ENCODE measurements at places on chromosomes 5 and 9.

GRCh38 chr5:74541381-74541781, 99.1 kb downstream of the ENC1 start:
- DNase-seq: no peak

DNA sequence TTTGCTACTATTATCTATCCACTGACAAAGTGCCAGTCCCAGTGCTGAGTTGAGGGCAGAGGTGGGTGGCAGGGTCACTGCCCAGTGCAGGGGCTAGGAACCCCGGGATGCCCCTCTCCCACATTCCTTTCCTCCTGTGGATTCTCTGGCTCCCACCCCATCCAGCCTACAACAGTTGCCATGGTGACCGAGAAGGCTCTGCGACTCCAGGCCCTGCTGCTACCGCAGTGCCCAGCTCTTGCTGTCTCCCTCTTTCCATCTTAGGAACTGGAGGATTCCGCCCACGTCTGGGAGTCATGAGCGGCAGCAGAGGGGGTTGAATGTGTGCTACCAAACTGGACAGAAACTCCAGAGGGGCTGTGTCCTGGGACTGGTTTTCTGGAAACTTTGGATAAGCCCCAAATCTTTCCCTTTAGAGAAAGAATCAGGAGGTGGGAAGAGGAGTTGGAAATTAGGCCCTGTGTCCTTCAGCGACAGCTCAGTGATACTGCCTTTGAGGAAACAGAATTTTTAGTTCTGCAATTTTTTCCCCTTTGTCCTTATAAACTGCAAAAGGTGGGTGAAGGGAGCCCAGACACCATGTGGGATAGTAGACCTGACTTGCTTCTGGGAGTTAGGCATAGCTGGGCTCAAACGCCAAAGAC, 20.7 kb upstream of the C5orf47 start:
- no peak for DNase-seq

- DNase-seq: no peak
Measured at GRCh38 chr9:93267681-93268505, 84.0 kb downstream of the WNK2 start.

- no peak for DNase-seq
Measured at GRCh38 chr9:12680341-12680740, 12.8 kb upstream of the TYRP1 start.

- DNase-seq: no peak
Measured at GRCh38 chr9:89993678-89994630, 389.1 kb downstream of the GADD45G start.

DNA sequence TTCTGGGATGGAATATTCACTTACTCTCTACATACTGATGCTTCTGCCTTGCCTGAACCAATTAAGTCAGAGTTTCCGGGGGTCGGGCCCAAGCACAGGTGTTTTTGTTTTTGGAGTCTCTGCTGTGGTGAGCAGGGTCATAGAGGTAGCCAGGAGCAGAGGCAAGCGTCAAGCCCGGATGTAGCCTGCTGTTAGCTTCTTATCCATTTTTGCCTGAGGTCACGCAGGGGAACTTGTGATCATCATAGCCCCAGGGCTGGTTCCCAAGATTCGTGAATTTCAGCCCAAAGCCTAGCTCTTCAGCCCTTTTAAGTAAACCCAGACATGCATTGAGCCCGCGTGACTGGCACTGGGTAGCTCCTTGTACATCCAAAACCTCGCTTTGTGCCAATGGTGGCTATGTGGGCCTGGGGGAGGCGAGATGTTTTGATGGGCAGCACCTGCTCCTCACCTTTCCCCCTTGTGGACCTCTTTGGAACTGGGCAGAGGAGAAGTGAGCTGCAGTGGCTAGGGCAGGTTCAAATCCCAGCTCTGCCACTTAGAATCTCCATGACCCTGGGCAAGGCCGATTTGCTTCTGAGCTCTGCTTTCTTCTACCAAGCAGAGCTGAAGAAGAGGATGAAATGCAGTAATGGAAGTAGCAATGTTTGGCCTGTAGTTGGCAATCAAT, 33.7 kb downstream of the FGF18 start:
- DNase-seq: no peak

DNA sequence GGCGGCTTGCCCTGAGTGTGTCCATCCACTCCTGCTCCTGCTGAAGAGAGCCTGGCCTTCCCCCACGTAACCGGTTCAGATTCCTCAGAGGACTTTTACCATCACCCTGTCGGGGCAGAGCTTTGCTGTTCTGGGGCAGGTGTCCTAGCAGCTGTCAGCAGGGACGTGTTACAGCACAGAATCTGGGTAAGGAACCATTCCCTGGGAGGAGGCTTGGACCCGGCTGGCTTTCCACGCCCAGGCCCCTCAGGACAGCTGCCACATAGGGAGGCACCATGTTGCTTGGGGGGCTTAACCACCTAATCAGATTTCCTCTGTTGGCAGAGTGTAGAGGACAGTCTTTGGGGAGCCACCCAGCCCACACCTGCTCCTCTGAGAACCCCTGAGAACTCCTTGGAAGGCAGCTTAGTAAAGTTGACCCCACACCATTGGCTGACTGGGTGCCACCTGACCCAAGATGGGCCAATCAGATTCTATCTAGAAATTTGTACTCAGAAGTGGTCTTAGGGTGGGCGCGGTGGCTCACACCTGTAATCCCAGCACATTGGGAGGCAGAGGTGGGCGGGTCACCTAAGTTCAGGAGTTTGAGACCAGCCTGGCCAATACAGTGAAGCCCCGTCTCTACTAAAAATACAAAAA, 23.3 kb upstream of the EEIG1 start:
- DNase-seq: no peak

GRCh38 chr5:33696411-33696810, 195.4 kb downstream of the ADAMTS12 start:
- DNase-seq: no peak

- DNase-seq: no peak
Measured at GRCh38 chr5:107781451-107781850, 110.7 kb upstream of the EFNA5 start.

DNA sequence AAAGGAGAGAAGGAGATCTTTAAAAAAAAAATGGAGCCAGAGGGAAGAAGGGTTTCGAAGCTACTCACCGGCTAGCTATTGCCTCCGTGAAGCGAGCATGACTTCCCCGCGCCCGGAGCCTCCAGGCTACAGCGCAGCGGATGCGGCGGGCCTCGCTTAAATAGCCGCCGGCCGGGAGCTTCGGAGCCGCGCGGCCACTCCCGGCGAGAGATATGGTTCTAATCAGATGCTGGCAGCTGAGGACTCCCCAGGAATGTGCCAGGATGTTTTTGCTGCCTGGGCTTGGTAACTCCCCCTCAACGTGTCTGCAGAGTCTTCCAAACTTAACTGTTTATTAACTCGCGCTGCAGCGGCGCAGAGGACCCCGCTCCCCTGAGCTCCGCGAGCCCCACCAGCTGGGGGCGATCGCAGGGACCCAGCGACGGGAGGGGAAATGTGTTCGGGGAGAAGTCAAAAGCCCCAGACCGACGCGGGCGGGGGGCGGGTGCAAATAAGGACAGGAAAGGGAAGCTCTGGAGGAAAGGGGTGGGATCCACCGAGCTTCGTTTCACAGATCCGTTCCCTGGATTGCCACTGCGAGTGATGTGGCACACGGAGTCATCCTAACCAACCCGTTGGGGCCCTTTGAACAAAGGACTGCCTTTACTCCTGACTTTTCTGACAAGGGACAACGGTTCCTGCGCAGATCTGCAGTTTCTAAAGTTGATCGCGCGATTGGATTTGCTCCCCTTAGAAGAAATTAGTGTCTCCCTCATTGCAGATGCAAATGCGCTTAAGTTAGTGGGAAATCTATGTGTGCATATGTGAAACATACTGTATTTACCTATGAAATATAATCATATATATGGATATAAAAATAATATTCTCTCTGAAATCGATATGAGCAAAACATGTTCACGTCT, at the start of gene DAB2:
Gene DAB2 (minus strand): TSS at position 245 of the 902 bp plus-strand sequence. CDS start 30,660 bp downstream, outside the sequence.
- DNase-seq: peak; percentile 13

GRCh38 chr5:149134778-149135500, 6.4 kb upstream of the ABLIM3 start:
- DNase-seq: no peak

DNA sequence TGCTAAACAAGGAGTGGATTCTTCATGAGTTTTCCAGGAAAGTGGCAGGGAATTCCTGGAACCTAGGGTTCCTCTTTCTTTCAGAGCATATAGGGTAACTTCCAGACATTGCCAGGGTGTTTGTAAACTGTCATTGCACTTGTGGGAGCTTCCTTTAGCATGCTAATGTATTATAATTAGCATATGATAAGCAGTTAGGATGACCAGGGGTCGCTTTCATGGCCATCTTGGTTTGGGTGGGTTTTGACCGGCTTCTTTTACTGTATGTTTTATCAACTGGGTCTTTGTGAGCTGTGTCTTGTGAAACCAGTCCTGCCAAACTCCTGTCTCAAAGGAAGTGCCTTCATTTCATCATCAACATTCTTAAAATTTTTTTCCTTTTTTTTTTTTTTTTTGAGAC, 11.9 kb upstream of the MELK start:
- DNase-seq: no peak

- DNase-seq: no peak
Measured at GRCh38 chr9:98280574-98280973, 25.1 kb upstream of the TBC1D2 start.

DNA sequence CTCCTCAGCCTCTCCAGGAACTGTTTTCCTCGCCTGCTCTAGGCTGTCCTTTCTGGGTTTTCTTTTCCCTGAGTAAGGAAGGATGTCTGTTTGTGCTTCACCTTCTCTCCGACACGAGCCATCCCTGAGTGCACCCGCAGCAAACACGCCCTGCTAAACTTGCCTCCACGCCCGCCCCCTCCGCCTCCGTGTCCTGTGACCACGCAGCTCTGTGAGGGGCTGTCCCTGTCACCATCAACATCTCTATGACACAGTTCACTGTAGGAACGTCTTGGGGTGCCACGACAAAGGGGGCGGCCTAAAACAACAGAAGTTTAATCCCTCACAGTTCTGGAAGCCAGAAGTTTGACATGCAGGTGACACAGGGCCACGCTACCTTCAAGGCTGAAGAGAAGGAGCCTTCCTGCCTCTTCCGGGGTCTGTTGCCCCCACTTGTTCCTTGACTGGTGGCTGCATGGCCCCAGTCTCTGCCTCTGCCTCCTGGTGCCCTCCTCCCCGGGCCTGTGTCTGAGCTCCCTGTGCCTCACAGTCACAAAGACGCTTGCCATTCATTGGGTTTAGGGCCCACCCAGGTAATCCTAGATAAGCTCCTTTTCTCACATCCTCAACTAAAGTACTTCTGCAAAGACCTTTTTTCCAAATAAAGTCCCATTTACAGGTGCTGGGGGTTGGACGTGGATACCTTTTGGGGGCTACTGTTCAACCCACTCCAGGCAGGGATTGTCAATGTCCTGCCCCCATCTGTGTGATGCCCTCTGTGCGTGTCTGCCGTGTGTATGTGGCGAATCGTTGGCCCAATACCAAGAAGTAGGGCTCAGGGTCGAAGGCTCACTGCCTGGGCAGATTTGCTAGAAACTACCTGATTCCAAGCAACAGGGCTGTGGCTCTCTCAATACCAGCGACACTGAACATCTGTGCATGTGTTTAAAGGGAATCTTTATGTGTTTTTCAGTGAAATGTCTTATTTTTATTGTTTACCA, 39.7 kb downstream of the IRX2 start:
- no peak for DNase-seq

GRCh38 chr9:86983620-86984259, 36.4 kb upstream of the GAS1 start:
- no peak for DNase-seq

DNA sequence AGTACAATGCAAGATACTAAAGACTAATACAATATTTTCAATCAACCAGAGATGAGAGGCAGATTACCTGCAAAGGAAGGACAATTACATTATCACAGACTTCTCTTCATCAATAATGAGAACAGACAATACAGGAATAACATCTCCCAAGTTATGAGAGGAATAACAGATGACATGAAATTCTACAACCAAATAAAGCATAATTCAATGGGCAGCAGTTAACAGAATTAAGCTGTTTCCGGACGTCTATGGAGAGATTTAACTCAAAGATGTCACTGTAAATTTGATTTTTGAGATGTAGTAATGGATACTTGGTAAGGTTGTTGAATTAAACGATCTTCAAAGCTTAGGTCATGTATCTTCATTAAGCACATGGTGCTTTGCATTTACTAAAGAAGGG, 19.8 kb upstream of the PARP8 start:
- DNase-seq: no peak

- DNase-seq: no peak
Measured at GRCh38 chr9:35579130-35579529, 25.9 kb upstream of the TESK1 start.

DNA sequence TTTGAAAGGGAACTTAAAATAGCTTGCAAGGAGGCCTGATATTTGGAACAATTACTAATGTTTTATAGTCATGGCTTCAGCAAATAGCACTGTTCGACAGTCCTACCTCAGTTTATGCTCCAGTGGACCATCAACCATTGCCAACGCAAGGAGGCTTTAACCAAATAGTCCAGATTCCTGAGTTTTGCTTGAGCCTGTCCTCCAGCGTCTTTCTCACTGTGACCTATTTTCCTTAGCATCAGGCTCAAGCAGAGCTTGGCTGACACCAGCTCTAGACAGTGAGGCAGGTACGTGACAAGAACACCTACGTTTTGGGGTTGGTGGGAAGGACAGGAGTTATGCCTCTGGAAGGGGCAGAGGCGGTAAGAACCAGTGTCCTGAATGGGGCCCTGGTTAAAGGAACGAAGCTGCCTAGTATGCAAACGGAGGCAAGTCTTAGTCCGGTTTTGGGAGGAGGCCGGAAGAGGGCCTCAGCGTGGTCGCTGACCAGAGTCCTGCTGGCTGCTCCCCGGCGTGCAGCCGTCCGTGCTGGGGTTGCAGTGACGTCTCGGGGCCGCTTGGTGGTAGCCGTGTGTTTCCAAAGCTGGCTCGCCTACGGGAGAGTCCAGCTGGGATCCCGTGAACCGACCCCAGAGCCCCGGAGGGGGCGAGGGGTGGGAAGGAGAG, 998 bp upstream of the FGF18 start:
- no peak for DNase-seq

DNA sequence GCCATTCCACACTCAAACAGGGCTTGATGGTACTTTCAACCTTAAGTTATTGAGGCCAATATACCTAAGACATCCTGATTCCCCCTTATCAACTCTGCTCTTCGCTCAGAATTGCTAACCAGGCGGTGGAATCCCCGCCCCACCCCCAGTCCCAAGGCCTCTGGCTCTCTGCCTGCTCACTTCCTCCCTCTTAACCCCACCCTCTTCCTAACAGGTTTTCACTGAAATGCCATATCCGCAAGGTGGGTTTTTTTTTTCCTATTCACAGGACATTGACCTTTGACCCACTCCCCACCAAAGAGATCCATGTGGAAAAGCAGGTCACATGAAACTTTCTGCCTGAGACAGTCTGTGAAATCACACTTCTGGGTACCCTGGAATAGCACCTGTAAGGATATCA, 66.6 kb upstream of the IFNK start:
- DNase-seq: no peak

GRCh38 chr5:159827861-159828260, 88.4 kb upstream of the ADRA1B start:
- no peak for DNase-seq

DNA sequence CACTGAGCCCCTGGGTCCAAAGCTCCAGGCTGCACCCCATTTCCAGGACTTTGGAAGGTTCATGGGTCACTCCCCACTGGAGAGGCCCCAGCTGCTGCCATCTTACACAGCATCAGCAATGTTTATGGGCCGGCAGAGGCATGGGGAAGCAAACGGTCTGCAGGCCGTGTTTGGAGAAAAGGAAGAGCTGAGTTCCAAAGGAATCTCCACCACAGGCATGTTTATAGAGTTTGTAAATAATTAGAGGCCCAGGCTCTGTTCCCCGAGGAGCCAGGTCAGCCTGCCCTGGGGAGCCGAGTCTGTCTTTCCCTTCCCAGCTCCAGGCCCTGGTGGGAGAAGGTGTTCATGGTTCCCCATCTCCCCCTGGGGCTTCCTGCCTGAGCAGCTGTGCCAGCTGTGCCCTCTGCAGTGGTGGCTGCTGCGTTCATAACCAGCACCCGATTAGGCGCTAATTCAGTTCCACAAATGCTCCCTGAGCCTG, 64.8 kb downstream of the COL27A1 start:
- DNase-seq: no peak
